Activated CD4-positive, alpha-beta T cell treated with anti-CD3 and anti-CD28 coated beads, Interleukin-2, amount 50 U/mL, for 4 hours (primary cell): ENCODE measurements at places on chromosomes 1 and 21.
A peak's percentile ranks its signal among the peaks of the same experiment; 100 is the strongest.

DNA sequence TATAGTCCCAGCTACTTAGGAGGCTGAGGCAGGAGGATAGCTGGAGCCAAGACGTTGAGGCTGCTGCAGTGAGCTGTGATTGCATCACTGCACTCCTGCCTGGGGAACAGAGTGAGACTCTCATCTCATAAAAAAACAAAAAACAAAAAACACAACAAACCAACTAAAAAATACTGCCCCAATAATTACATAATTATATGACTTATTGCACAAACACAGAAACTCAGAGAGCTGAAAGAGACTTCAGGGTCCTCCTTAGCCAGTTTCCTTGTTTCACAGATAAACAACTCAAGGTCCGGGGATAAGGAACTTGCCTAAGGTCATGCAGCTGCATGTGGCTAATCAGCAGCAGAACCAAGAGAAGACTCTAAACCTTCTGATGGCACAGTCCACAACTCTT lies 11.9 kb downstream of the EXTL2 start:
- DNase-seq, result no peak

GRCh38 chr1:34926156-34926555 lies 3.3 kb downstream of the DLGAP3 start:
- no peak for DNase-seq

GRCh38 chr1:10378081-10378841 lies 20.6 kb upstream of the PGD start:
- no peak for DNase-seq

- no peak for DNase-seq
Measured at GRCh38 chr1:5751833-5752745, 240.1 kb downstream of the NPHP4 start.

GRCh38 chr1:8004803-8005573 lies 21.1 kb downstream of the ERRFI1 start:
- DNase-seq, result no peak

- DNase-seq, result no peak
Measured at GRCh38 chr21:34561806-34562205, 49.8 kb upstream of the KCNE1 start.

DNA sequence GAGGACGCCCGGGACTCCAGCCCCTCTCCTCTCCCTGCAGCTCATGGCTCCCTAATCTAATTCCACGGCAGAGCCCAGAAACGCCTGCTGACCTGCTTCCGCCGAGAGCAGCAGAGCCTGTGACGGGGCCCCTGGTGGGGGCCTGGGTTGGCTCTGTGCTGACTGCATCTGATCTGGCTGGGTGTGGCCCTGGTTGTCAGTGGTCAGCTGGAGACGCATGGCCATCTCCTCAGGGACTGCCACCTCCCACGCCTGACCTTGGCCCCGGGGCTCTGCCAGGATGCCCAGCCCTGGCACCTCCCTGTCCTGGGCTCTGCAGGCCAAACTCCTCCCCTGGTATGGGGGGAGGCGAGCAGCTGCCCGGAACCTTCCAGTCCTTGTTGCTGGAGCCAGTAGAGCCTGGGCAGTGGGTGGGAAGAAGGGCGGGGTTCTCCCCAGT lies 1.1 kb upstream of the PLCH2 start:
- DNase-seq, result no peak

DNA sequence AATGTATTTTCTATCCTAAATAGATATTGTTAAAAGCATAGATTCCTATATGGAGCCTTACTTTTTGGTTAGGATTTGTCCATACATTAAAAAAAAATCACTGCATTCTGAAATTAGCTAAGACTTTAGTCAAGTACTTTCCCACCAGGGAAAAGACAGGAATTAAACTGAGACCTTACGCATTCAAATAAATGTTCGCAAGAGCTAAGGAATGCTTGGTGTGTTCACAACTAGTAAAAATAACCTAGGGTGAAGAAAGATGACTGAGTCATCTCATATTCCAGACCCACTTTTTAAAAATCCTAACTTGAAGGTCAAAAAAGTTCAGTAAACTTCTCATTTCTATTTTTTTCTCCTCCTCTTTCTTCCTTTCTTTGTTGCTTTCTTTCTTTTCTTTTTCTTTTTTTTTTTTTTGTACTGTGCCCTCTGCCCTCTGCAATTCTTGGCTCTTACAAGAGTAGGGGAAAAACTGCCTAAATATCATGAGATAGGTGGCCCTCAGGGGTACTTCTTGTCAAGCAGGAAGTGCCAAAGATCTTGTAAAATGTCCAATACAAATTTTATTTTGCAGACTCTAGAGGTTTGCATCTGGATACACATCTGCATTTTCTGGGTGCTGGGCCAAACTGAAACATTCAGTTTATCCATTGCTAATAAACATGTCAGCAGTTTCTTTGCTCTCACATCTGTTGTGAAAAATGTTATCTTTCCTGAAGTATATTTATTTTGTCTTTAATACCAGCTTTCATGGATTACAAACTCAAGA lies 121.4 kb upstream of the GORAB start:
- no peak for DNase-seq

DNA sequence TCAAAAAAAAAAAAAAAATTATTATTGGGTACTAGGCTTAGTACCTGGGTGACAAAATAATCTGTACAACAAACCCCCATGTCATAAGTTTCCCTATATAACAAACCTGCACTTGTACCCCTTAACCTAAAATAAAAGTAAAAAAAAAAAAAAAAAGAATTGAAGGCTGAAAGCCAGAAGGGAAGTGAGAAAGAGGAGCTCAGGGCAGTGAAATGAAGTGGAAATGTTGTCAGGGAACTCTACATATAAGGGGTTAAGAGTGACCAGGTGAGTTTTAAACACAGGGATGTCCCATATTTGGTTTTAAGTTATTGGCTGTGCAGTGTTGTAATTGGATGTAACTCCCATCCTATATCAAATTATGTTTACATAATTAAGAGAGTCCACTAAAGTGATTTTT lies 85.7 kb upstream of the ABCD3 start:
- DNase-seq, result no peak

- DNase-seq, result no peak
Measured at GRCh38 chr1:52159033-52159789, 17.3 kb downstream of the ZFYVE9 start.

GRCh38 chr1:212514056-212514614 lies 81.4 kb downstream of the NENF start:
- DNase-seq, result no peak

- DNase-seq, result no peak
Measured at GRCh38 chr1:240293706-240294105, 202.0 kb downstream of the FMN2 start.

DNA sequence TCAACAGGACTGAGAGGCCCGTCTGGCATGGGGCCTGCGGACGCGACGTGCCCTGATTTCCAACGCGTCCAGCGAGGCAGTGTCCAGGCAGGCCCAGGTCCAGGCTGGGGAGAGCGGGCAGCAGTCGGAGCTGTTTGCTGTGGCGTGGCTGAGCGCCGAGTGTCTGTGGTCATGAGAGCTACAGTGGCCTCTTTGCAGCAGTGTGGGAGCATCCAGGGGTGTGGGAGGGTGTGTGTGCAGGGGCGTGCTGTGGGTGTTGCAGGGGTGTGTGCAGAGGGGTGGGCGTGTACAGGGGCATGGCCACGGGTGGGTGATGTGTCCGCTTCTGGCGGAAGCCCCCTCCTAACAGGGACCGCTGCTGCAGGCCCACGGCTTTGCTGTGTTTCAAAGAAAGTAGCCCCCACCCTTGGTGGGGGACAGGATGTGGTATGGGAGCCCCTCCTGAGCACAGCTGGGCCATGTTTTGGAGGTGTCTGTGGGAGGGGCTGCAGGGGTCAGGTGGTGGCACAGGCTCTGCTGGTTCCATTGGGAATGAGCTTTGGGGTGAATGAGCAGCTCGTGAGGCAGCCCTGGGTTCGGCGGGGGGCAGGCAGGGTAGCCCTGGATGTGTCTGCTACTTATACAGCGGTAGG lies 17.7 kb downstream of the PLCH2 start:
- DNase-seq, result no peak

DNA sequence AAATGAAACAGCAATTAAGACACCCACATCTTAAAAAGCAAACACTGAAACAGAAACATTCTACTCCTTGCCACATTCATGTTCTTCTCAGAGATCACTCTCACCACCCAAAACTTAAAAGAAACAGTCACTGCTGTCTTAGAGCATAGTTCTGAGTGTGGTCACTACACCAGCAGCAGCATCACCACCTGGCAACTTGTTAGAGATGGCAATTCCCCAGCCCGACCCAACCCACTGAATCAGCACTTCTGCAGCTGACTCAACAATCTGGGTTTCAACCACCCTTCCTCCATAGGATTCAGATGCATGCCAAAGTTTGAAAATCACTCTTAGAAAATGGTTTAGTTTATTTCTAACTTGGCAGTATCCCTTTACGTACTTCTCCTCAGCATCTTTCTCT lies 126.1 kb downstream of the CDC42BPA start:
- no peak for DNase-seq

DNA sequence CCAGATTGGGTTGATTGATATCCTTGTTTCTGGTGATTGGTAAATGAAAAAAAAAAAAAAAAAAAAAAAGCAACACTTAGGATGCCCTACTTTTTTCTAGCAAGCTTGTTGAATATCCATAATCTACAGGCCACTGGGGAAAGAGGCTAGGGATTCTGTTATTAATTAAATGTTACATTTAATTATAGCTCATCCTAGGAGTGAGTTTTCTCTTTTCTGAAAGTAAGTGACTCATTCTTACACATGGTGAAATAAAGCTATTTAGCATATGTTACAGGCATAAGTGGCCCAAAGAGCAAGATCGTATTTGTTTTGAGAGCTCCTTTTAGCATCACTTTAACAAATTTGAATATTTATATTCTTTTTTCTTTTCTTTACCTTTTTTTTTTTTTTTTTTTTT lies 94.5 kb downstream of the FNBP1L start:
- DNase-seq, result no peak

DNA sequence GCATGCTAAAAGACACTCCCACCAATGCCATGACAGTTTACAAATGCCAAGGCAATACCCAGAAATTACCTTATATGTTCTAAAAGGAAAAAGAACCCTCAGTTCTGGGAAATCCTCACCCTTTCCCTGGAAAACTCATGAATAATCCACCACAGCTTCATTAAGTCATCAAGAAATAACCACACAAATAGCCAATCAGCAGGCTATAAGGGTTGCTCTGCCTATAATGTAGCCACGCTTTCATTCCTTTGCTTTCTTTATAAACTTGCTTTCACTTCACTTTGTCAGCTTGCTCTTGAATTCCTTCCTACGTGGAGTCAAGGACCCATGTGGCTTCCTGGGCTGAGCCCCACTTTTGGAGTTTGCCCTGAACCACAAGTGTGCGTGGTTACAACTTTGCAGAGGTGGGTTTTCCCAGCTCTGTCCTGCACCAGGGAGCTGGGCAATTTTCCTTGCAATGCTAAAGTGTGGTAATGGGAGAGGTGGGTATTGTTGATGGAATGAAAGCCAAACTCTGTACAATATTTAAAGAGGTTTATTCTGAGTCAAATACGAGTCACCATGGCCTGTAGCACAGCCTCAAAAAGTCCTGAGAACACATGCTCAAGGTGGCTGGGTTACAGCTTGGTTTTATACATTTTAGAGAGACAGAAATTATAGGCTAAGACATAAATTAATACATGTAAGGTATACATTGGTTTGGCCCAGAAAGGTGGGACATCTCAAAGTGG lies 42.2 kb upstream of the COG2 start:
- no peak for DNase-seq

DNA sequence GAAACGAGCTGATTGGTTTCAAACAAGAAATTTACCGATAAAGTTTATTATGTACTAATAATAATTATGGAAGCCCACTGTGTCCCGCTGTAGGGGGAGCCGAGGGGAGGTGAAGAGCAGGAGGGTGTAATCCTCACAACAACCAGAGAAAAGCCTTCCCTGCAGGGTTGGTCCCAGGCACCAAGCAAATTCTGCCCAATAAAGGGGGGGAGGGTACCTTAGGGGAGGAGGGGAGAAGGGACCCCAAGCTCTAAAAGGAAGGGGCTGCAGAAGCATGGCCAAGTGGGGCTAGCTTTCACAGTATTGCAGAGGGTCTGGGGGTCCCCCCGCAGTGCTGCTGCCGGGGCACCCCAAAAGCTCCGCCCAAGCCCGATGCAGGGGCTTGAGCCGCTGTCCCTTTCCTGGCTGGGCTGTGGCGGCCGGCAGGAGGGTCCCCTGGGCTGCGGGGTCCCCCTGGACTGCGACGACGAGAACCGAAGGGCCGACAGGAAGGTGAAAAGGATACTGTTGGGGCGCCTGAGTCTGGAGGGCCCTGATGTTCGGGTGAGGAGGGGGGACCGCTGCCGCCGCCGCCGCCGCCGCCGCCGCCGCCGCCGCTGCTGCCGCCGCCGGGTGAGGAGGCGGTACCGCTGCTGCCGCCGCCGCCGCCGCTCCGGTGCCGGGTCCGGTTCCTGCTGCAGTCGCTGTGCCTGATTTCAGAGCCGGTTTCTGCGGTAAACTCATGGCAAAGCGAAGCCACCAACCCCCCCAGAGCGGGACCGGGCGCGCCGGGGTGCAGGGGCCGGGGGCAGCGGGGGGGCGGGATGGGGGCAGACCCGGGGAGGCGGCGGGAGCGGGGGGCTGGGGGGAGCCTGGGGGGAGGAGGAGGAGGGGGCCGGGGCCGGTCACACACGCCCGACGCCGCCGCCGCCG lies 771 bp downstream of the EIF4G3 start:
- DNase-seq, result peak; percentile 29

DNA sequence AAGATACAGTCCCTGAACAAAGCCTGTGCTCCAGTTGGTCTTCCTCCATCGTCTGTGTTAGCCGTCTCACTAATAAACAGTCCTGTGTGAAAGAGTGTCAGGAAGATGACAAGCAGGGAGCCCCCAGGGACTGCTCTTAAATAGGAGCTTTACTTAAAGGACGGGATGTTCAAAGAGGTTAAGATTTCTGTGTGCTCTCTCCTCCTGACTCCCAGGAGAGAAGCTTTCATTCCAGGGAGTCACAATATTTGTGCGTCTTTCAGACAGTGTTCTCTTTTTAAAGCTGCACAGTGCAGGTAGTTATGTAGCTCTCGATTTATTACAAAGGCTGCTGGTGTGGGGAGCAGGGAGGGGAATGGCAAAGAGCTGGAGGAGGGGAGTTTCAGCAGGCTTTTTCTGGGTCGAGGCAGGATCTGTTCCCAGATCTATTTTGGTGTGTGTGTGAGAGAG lies 43.5 kb downstream of the STYXL2 start:
- DNase-seq, result no peak

DNA sequence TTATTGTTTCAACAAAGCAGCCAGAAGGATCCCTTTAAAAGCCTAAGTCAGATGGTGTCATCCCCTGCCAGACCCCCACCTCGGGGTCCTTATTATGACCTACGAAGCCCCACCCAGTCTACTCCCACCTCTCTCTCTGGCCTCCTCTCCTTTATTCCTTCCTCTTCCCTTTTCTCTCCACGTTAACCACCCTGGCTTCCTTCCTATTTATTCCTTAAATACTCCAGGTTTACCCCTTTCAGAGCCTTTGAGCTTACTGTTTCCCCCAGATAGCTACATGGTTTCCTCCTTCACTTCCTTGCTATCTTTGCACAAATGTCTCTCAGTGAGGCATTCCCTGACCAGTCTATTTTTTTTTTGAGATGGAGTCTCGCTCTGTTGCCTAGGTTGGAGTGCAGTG lies 12.0 kb upstream of the SLC9A1 start:
- DNase-seq, result no peak

DNA sequence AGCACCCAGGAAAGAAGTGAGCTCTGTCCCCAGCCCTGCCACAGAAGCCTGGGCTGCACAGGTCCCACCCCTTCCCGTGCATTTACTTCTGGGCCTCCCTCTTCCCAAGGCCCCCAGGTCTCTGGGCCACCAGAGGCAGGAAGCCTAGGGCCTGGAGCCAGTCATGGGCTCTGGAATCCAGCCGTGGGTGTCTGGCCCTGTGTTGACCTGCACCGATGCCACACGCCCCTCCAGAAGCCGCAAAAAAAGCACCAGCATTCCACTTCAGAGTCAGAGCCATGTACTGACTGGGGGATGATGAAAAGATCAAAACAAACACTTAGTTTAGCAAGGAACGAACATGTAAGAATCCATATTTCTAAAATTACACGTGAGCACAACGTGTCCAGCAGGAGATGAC lies 141.7 kb downstream of the NPHP4 start:
- DNase-seq, result no peak
